ENCODE measurements at places on chromosomes 3 and 15.

DNA sequence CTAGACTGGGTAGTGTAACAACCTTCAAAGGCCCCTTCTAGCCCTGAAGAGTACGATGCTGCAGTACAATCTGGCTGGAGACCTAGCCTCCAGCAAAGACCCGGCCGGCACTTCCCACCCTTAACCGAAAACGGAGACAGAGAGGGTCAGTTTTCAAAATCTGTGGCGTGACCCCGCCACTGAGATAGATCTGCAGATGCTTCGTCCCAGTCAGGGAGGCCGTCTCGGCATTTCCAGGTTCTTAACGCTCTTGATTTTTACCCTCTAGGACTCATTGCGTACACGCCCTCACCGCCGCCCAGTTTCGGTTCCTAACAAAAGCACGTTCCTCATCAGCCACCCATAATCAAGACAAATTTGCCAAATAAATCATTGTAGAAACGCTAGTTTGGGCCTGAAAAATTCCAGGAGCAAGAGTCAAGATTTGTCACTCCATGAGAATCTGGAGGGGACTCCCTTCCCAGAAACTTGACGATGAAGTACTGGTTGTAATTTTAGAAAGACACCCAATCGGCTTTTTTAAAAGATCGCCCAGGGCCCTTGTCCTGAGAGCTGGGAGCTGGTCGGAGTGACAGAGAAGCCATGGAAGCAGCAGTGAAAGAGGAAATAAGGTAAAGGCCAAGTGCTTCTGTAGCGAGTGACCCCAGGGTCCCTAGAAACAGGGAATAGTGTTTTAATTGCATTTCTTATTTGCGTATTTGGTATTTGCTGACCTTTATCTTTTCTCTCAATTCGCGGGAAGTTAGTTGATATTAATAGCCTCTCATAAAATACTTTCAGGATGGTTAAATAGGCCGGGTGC is 868 bp upstream of the TMEM87A start:
- DNase-seq = no peak

DNA sequence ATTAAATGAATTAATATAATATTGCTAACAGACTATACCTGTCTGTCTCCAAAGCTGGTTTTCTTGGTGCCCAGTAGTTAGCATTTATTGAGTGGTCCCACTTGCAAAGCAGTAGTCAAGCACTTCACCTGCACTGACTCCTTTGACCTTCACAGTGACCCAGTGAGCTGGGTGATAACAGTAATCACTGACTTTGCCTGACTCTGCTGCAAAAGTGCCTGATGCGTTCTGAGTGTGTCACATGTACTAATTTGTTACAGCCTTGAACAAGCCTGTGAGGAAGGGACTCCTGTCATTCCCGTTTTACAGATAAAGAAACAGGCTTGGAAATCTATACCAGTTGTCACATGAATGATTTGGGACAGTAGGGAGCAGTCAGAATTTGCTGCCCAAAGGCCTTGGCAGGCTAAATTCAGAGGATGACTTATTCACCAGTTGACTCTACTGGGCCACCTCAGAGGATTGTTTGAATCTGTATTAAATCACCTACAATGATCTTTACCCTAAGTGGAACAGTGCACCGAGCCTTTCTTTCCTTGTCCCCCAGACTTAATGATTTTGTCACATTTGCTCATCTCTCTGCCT is 116.6 kb upstream of the PLXNA1 start:
- DNase-seq = no peak

DNA sequence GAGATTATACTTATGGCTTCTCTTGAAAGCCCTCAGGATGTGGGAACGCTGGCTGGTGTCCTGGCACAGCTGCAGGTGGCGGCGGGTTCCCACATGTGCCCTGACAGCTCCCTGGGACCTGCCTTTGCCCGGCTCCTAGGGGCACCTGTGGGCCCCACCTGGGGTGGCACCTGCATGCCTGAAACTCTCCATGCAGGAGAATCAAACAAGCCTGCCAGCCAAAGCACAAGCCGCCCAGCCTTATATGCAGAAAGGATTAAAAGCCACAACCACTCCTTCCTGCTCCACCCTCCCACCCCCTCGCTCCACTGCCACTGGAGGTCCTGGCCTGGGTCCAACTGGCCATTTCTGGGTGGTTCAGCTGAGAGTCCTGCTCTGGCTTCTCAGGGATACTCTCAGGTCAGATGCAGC is 18.1 kb downstream of the TRPM1 start:
- no peak for DNase-seq

- no peak for DNase-seq
Measured at GRCh38 chr3:139517321-139518065, 22.0 kb downstream of the RBP1 start.

DNA sequence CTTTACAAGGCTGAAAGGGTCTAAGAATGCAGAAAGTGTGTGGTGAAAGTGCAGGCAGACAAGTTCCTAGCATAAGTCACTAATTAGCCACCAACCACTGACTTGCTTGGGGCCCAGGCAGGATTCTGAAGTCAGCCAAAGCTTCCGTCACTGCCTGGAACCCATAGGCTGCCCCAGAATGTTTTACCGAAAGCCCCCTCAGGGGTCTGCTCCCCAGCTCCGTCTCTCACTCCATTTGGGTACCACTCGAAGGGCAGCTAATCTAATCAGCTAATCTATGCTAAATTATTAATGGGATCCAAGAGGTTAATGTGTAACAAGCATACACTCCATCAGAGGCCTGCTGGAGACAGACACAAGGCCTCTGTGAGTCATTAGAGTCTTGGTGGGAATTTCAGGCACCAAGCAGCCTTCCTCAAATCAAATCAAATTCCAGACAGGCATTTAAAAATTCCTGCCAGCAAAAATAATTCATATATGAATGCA is 13.2 kb downstream of the ADAMTS9 start:
- no peak for DNase-seq

GRCh38 chr3:54514416-54514815 is 392.1 kb downstream of the CACNA2D3 start:
- DNase-seq = no peak

DNA sequence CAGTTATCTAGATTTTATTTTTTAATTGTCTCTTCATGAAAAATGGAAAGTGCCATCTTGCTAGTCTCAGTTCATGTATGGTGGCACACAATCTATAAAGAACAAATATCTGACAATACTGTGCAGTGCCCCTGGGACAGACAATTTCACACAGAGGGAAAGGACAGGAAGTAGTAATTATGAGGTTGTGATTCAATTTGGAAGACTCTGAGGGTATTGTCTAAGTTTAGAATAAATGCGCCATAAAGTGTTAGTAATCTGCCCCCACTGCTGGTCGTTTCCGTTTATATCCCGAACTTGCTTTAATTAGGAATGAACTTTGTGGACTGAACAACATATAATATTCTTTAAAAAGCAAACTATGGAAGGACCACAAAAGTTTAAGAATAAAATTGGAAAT is 196.4 kb upstream of the SLC24A5 start:
- DNase-seq = no peak

DNA sequence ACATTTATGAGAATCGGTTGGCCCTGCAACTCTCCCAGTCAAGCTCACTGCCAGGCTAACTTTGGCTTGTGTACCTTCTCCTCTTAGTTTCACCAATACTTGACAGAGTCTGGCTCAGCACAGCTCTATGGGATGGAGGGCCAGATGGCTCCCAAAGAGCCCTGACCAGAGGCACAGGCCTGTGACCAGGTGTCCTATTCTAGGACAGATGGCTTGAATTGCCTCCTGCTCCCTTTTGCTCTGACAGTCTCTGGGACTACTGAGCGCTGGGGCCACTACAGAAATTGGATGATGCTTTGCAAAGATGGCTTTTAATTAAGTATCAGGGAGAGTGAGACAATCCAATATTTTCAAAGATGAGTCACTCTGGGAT is 10.3 kb upstream of the ARID3B start:
- DNase-seq = no peak
